ENCODE measurements at places on chromosomes 2 and 18. TPM values are rescaled to one million over a fixed set of nuclear protein-coding genes. Genes with fewer than 3 reads are reported as not detected.

Gene EMILIN1
- 80.8 TPM for total RNA-seq

Gene COLEC12
- total RNA-seq, result 23.2 TPM

DNA sequence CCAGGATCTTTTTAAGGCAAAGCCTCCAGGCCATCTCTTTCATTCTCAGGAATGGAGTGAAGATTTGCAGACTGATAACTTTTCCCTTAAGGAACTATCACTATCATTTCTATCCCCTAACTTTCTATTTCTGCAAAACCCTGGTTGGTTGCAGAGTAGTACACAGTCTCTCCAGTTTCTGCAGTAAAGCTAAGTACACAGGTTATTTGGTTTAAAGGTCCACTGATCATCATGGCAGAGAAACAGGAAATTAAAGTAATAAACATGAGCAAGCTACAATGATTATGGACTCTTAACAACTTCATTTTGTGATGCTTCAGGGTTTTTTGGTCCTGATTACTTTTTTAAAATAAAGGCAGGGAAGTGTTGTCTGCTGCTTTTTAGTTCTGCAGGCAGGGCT, 890.0 kb upstream of the DDX18 start:
- H3K27ac ChIP-seq, result no peak overlapping the region
- H3K4me1 ChIP-seq, result no peaks in the 10 kb centered on the region
- no peak for DNase-seq
- H3K4me3 ChIP-seq, result no peak overlapping the region

DNA sequence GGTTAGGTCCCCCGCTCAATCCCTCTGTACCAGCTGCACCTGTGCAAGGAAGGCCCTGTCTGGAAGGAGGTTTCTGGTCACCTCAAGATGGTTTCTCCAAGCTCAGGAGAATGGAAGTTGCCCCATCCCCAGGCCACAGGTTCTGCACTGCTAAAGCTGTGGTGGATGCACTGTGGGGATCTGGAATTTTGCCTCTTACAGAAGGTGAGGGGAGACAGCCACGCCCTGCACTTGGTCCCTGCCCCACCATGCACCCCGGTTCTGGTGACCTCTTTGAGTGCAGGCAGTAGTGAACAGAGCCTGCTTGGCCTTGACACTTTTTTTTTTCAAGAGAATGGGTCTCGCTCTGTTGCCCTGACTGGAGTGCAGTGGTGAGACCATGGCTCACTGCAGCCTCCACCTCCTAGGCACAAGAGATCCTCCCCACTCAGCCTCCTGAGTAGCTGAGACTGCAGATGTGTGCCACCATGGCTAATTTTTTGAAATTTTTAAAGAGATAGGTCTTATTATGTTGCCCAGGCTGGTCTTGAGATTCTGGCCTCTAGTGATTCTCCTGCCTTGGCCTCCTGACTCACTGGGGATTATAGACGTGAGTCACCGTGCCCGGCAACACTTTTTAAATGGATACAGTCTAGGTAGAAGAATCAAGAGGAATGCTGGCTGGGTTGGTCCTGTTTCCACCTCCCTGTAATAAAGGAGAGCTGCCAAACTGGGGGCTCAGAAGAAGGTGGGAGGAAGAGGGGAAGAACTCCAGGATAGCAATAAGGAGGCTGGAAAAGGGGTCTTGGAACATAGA, 5.8 kb upstream of the NT5DC4 start:
- H3K36me3 ChIP-seq, result no peaks in the 10 kb centered on the region
- H3K27ac ChIP-seq, result no peak overlapping the region
- no peak overlapping the region for H3K4me3 ChIP-seq
- DNase-seq, result no peak

DNA sequence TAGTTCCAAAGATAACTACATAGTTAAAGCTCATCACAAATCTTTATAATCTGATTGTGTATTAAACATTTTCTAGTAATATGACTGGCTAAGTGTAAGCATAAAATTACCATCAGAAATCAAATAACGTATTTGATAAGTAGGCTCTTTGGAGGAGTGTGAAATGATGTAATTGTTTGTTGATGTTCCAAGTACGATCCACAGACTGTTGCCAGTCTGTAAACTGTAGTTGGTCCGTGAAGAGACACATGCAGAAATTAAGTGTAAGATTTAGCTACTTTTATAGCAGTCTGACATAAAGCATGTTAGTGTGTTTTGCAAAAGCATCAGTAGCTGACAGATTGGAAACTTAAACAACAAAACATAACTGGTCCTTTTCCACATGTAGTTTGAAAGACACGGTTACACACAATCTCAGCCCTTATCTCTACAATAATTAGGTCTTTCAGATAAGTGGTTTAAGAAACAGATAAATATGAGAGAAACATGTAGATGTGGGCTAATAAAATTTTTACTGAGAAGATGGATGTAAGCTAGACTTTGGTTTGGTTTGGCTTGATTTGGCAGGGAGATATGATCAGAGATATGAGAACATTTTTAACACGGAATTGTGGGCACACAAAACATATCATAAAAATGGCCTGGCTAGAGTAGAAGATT, 115.0 kb upstream of the EPB41L5 start:
- no peaks in the 10 kb centered on the region for H3K36me3 ChIP-seq
- no peak overlapping the region for H3K27ac ChIP-seq
- no peaks in the 10 kb centered on the region for H3K27me3 ChIP-seq
- H3K4me1 ChIP-seq, result no peaks in the 10 kb centered on the region
- DNase-seq, result no peak
- no peak overlapping the region for H3K4me3 ChIP-seq
